ENCODE measurements at places on chromosomes 7 and 10.

DNA sequence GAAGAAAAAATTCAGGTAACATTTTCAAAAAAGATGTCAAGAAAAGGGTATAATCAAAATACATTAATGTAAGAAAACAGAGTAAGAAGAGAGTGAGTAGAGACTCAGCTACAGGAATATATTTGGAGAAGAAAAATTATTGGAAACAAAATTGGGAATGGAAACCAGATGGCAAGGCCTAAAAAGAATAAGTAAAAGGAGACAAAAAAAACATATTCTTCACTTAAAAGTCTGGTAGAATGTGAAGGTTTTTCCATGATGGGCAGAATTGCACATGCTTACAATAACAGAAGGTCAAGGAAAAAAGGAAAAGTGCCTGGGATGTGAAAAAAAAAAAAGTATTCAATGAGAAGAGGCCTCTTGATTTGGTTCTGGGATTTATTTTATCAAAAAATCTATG is 1061.8 kb upstream of the LRRTM3 start:
- no peak for DNase-seq

DNA sequence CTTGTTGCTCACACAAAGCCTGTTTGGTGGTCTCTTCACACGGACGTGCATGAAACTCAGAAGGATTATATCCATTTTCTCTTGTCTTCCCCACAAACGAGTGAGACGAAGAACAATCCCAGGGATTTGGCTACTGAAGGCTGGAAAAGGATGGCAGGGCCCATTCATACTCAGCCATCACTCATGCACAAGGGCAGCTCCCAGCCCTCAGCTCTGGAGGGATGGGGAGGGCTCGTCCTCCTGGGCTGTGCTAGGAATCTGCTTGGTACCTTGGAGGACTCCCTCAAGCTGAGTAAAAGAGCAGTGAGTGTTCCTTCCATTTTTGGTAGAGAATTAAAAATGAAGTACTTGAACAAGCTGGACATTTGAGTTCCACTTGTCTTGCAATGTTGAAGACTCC is 33.2 kb upstream of the RAB18 start:
- no peak for DNase-seq

GRCh38 chr7:1919539-1920265 is 249.6 kb downstream of the ELFN1 start:
- DNase-seq = no peak

- DNase-seq = no peak
Measured at GRCh38 chr10:127426746-127427145, 122.4 kb upstream of the NPS start.

GRCh38 chr7:45257284-45257683 is 99.7 kb downstream of the RAMP3 start:
- no peak for DNase-seq

DNA sequence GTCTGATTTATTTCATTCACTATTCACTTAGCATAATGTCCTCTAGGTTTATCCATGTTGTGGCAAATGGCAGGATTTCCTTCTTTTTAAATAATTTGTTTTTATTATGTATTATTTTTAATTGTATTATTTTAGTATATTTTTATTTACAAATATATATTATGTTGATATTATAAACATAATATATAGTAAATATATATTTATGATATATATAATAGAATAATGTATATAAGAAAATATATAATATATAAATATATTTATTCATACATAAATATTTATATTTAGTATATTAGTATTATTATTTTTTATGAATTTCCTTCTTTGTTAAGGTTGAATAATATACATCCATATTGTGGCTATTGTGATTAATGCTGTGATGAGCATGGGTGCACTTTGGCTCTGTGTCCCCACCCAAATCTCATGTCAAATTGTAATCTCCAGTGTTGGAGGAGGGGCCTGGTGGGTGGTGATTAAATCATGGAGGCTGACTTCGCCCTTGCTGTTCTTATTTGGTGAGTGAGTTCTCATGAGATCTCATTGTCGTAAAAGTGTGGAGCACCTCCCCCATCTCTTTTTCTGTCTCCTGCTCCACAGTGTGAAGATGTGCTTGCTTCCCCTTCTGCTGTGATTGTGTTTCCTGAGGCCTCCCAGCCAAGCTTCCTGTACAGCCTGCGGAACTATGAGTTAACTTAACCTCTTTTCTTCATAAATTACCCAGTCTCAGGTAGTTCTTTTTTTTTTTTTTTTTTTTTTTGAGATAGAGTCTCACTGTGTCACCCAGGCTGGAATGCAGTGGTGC is 52.3 kb upstream of the CYP2C18 start:
- no peak for DNase-seq

- DNase-seq = no peak
Measured at GRCh38 chr7:27775782-27776181, 35.8 kb downstream of the TAX1BP1 start.

- no peak for DNase-seq
Measured at GRCh38 chr7:142000244-142000643, 4.6 kb downstream of the MGAM start.

- peak; percentile 50 for DNase-seq
Measured at GRCh38 chr10:22631646-22632278, 82.6 kb downstream of the PIP4K2A start.

DNA sequence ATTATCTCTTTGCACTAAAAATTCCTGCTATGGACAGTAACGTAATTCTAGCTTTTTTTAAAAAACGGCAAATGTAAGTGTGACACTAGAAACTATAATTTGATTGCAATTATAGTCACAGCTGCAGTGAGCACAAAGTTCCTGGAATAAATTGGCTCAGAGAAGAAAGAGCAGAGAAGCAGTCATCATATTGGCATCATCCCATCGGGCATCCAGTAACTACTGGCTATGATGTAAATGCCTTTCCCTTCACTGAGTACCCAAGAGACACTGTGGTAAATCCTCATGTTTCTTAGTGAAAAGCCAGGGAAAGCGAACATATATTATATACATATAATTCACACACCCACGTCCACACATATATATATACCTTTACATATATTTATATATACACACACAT is 43.6 kb downstream of the PIP4K2A start:
- no peak for DNase-seq

- DNase-seq = no peak
Measured at GRCh38 chr7:27183682-27184336, 1.2 kb downstream of the HOXA11 start.

DNA sequence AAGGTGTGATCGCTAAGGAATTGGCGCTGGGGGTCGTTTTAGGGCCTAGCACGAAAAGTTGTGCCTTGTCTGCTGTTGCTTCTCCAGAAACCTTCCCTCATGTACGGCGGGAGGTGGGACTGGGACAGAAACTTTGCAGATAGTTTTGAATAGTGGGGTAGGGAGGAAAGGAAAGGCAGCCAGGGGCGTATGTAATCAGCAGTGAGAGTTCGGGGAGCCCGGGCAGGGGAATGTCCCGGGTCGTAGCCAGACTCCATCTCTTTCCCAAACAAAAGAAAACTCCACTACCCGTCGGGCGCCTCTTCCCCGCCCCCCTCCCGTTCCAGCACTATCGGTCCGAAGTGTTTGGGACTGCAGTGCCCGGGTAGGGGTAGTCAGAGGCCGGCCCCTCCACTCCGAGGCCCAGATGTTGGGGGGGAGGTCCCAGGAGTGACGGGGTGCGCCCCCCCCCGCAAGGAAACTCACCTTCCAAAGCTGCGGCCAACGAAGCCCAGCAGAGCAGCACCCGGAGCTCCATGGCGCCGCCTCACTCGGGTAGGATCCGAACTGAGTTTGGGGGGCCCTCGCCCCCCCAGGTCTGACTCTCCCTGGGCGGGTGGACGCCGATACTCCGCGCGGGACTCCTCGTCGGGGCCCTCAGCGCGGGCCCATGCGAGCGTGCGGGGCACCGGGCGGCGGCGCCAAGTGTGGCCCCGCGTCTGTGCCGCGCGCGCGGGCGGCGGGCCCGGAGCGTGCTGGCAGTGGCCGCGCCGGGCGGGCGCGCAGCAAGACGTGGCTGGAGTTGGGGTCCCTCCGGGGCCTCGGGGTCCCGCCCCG is 601 bp downstream of the EPHB4 start:
- DNase-seq = no peak

DNA sequence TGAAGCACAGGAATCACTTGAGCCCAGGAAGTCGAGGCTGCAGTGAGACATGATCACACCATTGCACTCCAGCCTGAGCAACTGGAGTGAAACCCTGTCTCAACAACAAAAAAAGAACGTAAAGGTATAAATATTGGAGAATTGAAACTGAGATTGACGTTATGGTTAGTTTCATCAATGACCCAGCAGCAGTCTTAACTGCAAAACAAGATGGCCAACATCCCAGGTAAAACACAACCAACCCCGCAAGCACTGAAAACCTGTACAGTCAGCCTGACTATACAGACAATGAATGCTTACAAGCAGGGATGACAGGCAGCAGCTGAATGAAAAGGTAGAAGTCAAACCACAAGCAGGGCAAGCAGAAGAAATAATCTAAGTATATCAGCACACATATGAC is 34.7 kb downstream of the WAPL start:
- DNase-seq = no peak

DNA sequence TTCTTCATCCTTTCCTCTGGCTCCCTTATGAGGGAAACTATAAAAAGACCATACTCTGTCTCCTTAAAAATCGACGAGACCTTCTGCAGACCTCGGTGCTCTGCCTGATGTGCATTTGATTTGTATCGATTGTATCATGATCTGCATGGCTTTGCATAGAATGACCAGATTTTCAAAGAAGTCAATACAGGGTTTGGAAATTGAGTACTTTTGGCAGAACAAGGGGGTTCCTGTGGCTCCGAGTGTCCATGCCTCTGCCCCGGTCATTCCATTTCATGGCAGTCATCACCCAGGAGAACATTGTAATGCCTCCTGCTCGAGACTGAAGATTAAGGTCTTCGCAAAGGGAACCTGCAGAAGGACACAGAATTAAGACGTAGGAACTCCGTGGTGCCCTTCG is 685 bp downstream of the CASP2 start:
- DNase-seq = peak; percentile 50

- no peak for DNase-seq
Measured at GRCh38 chr7:37912756-37913155, 3.9 kb downstream of the SFRP4 start.
